CD8-positive, alpha-beta memory T cell (primary cell): ENCODE measurements at places on chromosomes 16 and 17. TPM values are rescaled to one million over a fixed set of nuclear protein-coding genes. Genes with fewer than 3 reads are reported as not detected.

DNA sequence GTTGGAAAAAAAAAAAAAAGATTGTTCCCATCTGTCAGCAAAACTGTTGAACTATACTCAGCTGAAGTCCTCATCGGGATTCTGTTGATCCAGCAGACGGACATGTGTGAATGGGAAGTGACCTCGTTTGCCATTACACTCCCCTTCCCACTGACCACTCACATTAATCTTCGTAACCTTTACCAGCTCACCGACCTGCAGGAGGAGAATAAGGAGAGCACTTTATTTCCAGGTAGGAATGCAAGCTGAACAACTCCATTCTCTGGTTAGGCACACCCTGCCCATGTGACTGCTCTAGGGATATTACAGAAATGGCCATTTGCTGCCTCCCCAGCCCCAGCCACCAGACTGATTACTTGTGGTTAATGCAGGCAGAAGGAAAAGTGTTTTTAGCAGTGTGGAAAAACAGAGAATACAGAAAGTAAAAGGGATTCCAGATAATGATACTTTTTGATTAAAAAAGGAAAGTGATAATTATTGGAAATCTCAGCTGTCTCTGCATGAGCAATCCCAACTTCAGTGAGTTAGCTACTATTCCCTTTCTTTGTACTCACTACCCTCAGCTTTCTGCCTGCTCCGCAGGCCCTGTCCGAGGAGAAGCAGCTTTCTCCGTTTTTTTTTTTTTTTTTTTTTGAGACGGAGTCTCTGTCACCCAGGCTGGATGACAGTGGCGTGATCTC, 23.6 kb upstream of the YWHAE start:
- no peaks in the 10 kb centered on the region for H3K27me3 ChIP-seq
- no peaks in the 10 kb centered on the region for H3K4me1 ChIP-seq
- no peak for DNase-seq

GRCh38 chr17:18362698-18363100, 651 bp downstream of the SHMT1 start:
- peak overlapping the region; percentile 78 for H3K4me3 ChIP-seq
- H3K27me3 ChIP-seq = no peaks in the 10 kb centered on the region
- peaks cover 8% of the 10 kb centered on the region for H3K4me1 ChIP-seq
- no peaks in the 10 kb centered on the region for H3K36me3 ChIP-seq
- H3K27ac ChIP-seq = peak overlapping the region; percentile 47
- no peak for DNase-seq

- H3K27me3 ChIP-seq = no peaks in the 10 kb centered on the region
- H3K27ac ChIP-seq = no peak overlapping the region
- no peak overlapping the region for H3K4me3 ChIP-seq
Measured at GRCh38 chr16:69393898-69394849, 8.4 kb upstream of the TERF2 start.

- H3K4me3 ChIP-seq = no peak overlapping the region
- DNase-seq = no peak
Measured at GRCh38 chr17:64639516-64639915, 22.6 kb downstream of the SMURF2 start.

GRCh38 chr17:73901661-73902415, 257.6 kb upstream of the SDK2 start:
- H3K4me3 ChIP-seq = peak overlapping the region; percentile 37
- no peaks in the 10 kb centered on the region for H3K4me1 ChIP-seq
- no peak overlapping the region for H3K27ac ChIP-seq
- DNase-seq = no peak
- no peaks in the 10 kb centered on the region for H3K36me3 ChIP-seq

- no peaks in the 10 kb centered on the region for H3K27me3 ChIP-seq
- H3K27ac ChIP-seq = no peak overlapping the region
- no peak overlapping the region for H3K4me3 ChIP-seq
- DNase-seq = no peak
Measured at GRCh38 chr16:54501797-54502196, 215.2 kb upstream of the IRX3 start.

- no peaks in the 10 kb centered on the region for H3K27me3 ChIP-seq
- no peak overlapping the region for H3K27ac ChIP-seq
- no peaks in the 10 kb centered on the region for H3K4me1 ChIP-seq
- DNase-seq = no peak
- no peak overlapping the region for H3K4me3 ChIP-seq
Measured at GRCh38 chr17:41618341-41619035, 5.9 kb downstream of the KRT17 start.

DNA sequence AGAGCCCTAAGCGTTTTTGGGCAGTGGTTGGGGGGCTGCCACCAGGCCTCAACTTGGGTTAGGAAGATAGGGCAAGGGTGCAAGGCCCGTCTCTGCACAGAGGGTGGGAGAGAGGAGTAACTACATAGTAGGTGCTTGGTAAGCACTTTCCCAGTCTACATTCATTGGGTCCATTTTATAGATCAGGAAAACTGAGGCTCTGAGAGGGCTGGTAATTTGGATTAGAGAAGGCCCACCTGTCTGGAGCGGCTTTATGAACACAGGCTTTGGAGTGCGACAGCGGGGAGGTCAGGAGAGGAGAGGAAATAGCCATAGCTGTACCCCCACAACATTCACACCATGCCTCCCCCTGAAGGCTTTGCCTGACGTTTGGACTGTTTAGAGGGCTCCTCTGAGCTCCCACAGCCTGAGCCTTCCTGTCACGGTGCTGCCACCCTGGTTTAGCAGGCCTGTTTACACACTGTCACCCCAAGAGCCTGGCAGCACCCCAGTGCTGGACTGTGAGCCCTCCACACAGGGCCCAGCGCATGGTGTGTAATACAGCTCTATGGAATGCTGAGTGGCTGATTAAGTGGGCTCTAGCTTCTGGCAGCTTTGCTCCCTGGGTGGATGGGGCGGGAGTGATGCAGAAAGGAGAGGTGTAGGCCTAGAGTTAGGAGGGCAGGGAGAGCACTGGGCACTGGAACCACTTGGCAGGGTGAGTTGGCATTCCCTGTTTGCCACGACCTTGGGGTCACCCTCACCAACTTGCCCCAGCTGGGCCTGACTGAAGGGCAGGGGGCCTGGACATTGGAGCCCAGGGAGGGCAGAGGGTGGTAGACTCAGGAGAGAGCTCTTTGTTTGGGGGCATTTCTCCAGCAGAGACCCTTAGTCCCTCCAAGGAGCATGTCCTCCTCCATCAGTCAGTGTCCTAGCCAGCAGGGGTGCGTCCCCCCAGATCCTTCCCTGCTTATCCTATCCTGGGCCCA, 73.7 kb downstream of the RAI1 start:
- H3K27ac ChIP-seq = no peak overlapping the region
- peaks cover 70% of the 10 kb centered on the region for H3K4me1 ChIP-seq
- H3K27me3 ChIP-seq = no peaks in the 10 kb centered on the region
- DNase-seq = no peak
- no peak overlapping the region for H3K4me3 ChIP-seq

GRCh38 chr16:23164736-23165135, 15.5 kb upstream of the USP31 start:
- H3K4me3 ChIP-seq = no peak overlapping the region
- H3K4me1 ChIP-seq = no peaks in the 10 kb centered on the region
- H3K27ac ChIP-seq = no peak overlapping the region
- no peak for DNase-seq
- no peaks in the 10 kb centered on the region for H3K36me3 ChIP-seq
- H3K27me3 ChIP-seq = no peaks in the 10 kb centered on the region

DNA sequence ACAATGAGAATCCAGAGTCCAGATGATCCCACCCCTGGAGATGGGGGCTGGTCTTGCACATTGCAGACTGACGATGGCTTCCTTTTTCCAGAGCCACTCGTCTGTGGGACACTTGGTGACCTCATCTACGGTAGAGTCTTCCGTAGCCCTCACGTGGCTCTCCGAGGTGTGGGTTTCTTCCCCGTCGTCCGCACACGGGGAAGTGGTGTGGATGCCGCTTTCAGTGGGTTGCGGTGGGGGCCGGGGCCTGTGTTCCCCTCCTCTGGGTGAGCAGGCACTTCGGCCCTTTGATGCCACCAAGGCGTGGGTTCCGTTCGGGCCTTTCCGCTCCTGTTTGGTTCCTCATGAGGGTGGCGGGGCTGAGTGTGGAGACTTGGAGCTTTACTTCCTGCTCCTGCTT, 21.4 kb downstream of the BAIAP2 start:
- H3K27ac ChIP-seq = no peak overlapping the region
- H3K4me3 ChIP-seq = no peak overlapping the region
- no peaks in the 10 kb centered on the region for H3K4me1 ChIP-seq
- no peaks in the 10 kb centered on the region for H3K27me3 ChIP-seq
- DNase-seq = no peak
- no peaks in the 10 kb centered on the region for H3K36me3 ChIP-seq

DNA sequence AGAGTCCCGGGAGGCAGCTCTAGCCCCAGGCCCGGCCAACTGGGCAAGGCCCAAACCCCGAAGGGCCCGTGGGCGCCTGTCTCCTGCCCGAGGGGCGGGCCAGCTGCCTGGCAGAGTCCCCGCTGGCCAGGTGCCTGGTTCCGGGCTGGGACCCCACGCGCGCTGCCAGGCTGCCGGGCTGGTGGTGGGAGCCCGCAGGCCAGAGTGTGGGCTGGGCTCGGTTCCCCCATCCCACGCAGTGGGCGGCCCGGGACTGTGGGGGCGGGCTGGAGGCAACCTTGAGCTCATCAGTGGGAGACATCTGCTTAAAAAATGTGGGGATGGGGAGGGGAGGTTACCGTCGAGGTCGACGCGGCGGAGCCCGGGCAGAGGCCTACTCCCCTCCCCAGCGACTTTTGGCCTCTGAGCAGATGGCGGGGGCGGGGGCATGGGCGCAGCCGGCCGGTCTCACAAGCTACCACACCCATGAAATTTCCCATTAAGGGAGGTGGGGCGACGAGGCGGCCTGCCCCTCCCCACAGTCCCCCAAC, 176.4 kb upstream of the GSE1 start:
- H3K27ac ChIP-seq = peak overlapping the region; percentile 43
- no peak overlapping the region for H3K4me3 ChIP-seq
- H3K4me1 ChIP-seq = no peaks in the 10 kb centered on the region
- H3K36me3 ChIP-seq = no peaks in the 10 kb centered on the region

DNA sequence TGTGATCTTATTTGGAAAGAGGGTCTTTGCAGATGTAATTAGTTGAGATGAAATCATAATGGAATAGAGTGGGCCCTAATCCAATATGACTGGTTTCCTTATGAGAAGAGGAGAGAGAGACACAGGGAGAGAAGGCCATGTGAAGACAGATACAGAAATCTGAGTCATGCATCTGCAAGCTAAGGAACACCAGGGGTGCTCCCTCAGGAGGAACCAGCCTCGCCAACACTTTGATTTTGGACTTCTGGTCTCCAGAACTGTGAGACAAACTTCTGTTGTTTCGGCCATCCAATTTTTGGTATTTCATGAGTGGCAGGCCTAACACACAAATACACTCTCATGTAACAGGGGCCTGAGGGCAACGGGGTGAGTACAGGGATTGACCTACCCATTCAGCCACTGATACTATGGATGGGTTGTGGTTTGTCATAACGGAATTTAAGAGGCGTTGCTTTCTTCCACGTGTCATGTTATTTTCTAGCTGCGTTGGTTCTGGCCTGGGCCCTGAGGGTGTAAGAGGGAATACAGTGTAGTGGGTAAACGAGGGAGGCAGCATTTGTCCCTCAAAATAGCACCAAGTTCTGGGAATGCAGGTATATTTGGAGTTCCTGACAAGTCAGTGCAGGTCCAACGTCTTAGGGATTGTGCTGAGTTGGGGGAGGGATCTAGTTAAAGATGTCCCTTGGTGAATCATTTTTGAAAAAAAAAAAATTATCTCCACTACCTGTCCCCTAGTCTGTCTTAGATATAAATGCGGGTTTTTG, 17.7 kb downstream of the PLCG2 start:
- peaks cover 5% of the 10 kb centered on the region for H3K4me1 ChIP-seq
- H3K36me3 ChIP-seq = no peaks in the 10 kb centered on the region
- H3K27me3 ChIP-seq = no peaks in the 10 kb centered on the region
- no peak overlapping the region for H3K27ac ChIP-seq
- H3K4me3 ChIP-seq = no peak overlapping the region

DNA sequence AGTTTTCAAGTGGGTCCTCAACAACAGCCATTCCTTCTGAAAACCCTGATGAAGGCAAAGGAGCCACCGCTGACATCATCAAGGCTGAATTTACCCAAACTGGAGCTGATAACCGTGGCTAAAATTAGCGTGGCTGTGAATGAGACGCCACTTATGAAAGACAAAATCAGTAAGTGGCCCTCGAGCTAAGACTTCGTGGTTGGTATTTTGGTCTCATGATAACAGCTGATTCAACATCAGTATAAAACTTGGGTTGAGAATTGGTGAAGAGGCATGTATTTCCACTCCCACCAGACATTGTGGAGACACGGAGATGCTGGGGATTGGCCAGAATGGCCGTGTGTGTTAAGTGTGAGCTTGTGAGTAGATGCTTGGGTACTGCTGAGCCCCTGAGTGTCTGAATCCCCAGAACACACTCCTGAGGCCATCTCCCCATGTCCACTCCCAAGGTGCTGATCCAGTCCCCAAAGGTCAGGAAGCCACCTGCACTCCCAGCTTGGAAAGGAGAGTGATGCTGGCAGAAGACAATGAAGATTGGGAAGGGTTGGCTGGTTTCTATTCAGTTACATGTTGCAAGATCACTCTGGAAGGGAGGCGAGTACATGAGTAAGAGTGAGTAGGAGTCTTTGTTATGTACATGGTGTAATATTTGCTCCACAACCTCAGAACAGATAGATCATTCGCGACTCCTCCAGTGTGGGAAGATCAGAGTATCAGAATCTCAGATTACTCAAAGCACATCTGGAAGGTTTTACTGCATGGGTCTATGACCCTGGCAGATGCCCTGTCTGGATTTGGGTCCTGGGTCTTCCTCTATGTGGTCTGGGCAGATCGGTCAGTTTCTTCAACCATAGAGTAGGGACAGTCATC, 207.7 kb downstream of the HS3ST3A1 start:
- no peak overlapping the region for H3K27ac ChIP-seq
- H3K36me3 ChIP-seq = no peaks in the 10 kb centered on the region
- no peaks in the 10 kb centered on the region for H3K27me3 ChIP-seq
- no peak overlapping the region for H3K4me3 ChIP-seq
- DNase-seq = no peak

- no peaks in the 10 kb centered on the region for H3K27me3 ChIP-seq
- DNase-seq = no peak
- H3K27ac ChIP-seq = no peak overlapping the region
- no peaks in the 10 kb centered on the region for H3K36me3 ChIP-seq
Measured at GRCh38 chr16:85242140-85242539, 129.9 kb upstream of the CIBAR2 start.

CSH1 gene
- not detected for total RNA-seq

ODAD4 gene
- total RNA-seq = 0.57 TPM

RTN4RL1 gene
- total RNA-seq = 1.2 TPM

CTRB1 gene
- total RNA-seq = not detected

PRSS27 gene
- 1.3 TPM for total RNA-seq

TEX19 gene
- total RNA-seq = not detected

TMEM98 gene
- 0.22 TPM for total RNA-seq

SERPINF2 gene
- total RNA-seq = 0.33 TPM

HBZ gene
- not detected for total RNA-seq

OVCA2 gene
- total RNA-seq = 56.2 TPM
